C1 segment of cervical spinal cord (tissue), 14 donors: ENCODE measurements at places on chromosomes 6 and 20.

DNA sequence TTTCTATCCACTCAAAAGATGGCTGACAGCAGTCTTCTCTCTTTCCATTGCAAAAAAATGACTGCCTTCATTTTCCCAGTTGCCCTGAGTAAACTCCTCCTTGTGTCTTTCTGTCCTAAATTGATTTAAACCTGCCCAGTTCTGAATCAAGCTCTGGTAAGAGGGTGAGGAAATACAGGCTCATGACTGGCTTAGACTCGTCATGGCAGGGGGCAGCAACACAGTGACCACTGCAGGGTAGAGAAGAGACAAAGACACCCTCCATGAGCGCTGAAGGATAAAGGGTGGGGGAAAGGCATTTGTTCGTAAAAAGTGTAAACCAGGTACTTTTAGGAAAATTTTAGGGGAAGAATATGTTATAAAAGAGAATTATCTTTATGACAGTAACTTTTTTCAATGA, 738.2 kb upstream of the FLRT3 start:
- no peak for DNase-seq

- no peak for DNase-seq
These were observed 369.1 kb downstream of the MAFB start for GRCh38 chr20:40319741-40320516.

GRCh38 chr20:45818239-45818638, 5.8 kb downstream of the UBE2C start:
- no peak for DNase-seq

DNA sequence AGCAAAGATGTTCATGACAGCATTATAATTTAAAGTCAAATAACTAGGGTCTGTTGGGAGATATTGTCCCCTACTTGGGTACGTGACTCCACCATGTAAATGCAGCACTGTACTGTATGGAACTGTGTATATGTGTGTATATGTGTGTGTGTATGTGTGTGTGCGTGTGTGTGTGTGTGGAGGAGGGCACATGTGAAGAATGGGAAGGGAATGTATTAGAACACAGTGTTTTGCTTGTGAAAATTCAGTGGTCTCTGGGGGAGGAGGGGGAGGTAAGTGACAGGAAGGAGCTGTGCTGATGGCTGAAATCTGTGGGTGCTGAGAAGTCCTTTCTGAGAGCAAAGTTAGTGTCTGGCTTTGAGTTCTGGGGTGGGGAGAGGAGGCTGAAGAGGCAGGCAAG, 23.9 kb upstream of the VEGFA start:
- DNase-seq, result no peak

DNA sequence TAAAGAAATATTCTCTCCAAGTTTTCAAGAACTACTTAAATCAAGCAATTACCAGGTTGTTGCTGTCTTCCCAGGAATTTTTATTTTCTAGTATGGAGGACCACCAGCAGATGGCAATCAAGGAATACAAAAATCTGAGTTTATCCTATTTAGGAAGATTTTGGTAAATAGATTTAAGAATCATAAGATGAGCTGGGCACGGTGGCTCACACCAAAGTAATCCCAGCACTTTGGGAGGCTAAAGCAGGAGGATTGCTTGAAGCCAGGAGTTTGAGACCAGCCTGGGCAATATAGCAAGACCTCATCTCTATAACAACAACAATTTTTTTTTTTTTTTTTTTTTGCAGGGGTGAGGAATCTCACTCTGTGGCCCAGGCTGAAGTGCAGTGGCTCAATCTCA, 19.3 kb upstream of the SEC63 start:
- DNase-seq, result no peak

DNA sequence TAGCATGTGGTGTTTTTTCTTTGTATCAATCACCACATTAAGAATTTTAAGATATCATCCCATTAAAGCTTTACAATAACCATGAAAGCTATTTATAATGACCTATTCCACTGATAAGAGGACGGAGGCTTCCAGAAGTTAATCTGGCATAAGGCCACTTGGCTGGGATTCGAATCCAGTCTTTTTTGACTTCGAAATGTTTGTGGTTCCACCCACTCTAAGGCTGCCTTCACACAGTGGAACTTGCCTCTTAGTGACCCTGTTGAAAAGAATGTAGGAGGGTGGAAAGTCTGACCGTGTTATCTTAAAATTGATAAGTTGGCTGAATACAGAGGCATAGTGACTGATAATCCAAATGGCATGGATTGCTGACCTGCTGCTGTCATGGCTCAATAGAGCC, 959.7 kb downstream of the KIF16B start:
- no peak for DNase-seq

DNA sequence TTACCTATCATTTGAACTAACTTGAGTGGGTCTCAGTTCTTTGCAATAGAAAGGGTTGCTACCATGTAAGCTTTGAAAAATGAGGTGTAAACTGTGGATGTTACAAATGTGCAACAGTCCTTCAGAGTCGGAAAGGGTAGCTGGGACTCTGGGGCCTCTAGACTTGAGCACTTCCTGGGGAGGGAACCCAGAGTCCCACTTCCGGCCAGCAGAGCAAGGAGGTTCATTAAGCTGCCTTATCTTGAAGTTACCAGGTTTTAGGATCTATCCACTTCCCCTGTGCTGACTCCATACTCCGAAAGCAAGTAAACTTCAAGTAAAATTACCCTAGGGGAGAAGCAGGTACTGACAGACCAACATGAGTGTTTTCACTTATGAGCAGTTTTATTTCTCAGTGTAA, 9.4 kb downstream of the TRIM10 start:
- DNase-seq, result no peak

DNA sequence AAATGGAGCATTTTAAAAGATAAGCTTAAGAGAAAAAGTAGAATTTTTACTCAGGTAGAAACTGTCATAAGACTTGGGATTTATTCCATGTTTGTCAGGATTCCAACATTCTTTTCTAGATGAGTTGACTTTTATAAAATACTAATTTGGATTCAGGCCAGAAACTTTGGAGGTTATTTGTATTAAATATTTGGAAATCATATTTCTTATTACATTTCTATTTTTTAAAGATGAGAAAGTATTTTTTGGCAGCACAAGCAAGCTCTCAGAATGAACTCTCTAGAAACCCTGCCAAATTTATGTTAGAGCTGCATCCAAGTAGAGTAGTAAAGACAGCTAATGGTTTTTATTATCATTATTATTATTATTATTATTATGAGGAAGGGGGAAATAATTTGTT, 1014.9 kb upstream of the GJE1 start:
- no peak for DNase-seq

DNA sequence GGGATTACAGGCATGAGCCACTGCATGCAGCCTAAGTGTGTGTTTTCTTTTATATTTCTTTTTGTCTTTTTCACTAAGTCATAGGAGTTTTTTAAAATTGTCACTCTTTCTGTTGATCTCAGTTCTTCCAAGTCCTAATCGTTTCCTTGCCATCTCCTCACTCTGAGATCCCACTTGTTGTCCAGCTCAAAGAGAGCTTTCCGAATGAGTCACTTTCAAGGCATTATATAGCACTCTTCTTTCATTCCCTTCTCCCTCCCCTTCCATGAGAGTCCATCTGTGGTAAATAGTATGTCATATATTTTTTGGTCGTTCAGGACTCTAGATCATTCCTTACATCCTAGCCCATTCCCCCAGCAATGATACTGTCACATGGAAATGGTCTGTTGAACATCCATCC, 4.3 kb downstream of the VAPB start:
- no peak for DNase-seq

DNA sequence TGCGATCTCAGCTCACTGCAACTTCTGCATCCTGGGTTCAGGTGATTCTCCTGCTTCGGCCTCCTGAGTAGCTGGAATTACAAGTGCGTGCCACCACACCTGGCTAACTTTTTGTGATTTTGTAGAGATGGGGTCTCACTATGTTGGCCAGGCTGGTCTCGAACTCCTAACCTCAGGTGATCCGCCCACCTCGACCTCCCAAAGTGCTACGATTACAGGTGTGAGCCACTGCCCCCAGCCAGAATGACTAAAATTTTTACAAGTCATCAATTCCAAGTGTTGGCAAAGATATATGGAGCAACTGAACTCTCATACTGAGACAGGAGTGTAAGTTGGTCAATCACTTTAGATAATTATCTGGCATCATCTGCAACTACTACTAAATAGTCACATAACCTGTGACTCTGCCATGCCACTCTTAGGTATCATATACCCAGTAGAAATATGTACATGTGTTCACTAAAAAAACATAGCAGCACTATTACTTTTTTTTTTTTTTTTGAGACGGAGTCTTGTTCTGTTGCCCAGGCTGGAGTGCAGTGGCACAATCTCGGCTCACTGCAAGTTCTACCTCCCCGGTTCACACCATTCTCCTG, 3.0 kb downstream of the EIF6 start:
- no peak for DNase-seq

DNA sequence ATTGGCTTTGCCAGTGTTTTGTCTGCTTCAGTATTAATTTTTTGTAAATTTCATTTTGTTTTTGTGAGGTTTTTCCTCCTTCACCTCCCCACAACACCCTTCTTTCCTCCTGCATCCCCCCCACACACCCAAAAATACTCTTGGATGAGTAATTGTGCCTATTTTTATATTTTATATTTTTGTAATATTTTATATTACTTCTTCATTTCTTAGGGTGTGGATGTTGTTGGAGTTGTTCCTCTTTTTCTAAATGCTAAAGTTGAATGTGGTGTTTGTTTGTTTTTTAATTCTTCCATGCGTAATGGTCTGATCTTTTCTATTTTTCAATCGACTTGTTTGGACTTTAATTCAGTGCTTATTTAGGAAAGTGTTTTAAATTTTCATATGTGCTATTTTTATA, 420.5 kb upstream of the SOX4 start:
- no peak for DNase-seq

GRCh38 chr6:13873288-13874190, 51.2 kb upstream of the RNF182 start:
- DNase-seq, result no peak

DNA sequence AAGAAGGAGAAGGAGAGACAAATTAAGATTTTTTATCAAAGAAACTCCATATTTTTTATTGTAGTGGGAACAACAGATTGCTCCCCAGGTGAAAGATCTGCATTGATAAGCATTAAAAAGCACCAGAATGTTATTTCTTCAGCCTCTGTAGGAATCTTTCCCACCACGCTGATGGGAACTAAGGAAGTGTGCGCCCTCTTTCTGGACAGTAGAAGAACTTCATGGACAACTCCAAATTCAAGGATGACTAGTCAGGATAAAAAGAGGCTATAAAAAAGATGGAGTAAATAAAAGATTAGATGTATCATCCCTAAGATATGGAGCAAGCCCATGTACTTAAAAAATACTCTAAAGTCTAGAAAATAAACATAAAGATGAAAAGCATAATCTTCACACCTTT, 45.8 kb upstream of the PAK5 start:
- DNase-seq, result no peak

DNA sequence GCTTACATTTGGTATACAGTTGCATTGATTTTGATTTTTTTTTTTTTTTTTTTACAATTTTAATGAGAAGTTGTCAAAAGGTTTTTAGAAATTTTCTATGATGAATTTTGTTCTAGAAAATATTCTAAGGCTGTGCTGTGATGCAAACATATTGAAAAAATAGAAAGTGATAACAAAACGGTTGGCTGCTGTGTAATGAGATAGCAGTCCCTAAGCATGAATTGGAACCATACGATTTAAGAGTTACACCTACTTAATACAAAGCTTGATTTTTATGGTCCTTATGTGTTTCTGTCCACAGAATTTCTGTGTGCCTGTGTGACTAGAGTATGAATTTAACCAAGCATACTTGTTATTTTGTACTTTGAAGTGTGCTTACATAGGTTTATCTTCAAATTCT, 12.1 kb downstream of the HIVEP1 start:
- DNase-seq, result no peak

GRCh38 chr6:3838992-3839867, 9.9 kb upstream of the FAM50B start:
- no peak for DNase-seq

DNA sequence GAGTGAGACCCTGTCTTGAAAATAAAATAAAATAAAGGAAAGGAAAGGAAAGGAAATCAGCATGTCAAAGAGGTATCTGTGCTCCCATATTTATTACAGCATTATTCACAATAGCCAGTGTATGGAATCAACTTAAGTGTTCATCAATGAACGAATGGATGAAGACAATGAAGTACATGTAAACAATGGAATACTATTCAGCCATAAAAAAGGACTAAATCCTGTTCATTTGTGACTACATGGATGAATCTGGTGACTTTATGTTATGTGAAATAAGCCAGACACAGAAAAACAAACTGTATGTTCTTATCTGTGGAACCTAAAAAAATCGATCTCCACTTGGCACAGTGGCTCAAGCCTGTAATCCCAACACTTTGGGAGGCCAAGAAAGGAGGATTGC, 28.0 kb upstream of the TOP1 start:
- no peak for DNase-seq

DNA sequence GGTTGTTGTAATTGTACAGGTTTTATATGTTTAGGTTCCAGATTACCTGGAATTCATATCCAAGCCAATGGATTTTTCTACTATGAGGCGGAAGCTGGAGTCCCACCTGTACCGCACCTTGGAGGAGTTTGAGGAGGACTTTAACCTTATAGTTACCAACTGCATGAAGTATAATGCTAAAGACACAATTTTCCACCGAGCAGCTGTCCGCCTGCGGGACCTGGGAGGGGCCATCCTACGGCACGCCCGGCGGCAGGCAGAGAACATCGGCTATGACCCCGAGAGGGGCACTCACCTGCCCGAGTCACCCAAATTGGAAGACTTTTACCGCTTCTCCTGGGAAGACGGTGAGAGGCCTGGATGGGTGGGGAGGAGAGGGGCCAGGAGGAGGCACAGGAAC, 13.6 kb downstream of the BRPF3 start:
- DNase-seq, result no peak

GRCh38 chr6:121593011-121593641, 157.7 kb downstream of the GJA1 start:
- no peak for DNase-seq

- no peak for DNase-seq
These were observed 155.1 kb upstream of the SOX4 start for GRCh38 chr6:21438237-21438985.

GRCh38 chr6:71349395-71349794, 60.8 kb downstream of the OGFRL1 start:
- no peak for DNase-seq

GRCh38 chr6:161949531-161949930, 675.7 kb upstream of the AGPAT4 start:
- no peak for DNase-seq

- DNase-seq, result no peak
These were observed 13.6 kb upstream of the GOPC start for GRCh38 chr6:117615750-117616390.

GRCh38 chr6:170203212-170203611, 87.7 kb downstream of the DLL1 start:
- no peak for DNase-seq

GRCh38 chr20:34389954-34390555, 27.0 kb downstream of the ITCH start:
- no peak for DNase-seq
